AG10803 (cell line): ENCODE measurements at places on chromosomes 3 and 15.

GRCh38 chr3:139107424-139108252, 62.9 kb upstream of the PRR23C start:
- DNase-seq, result no peak

- DNase-seq, result no peak
Measured at GRCh38 chr3:187012609-187013051, 82.3 kb downstream of the ST6GAL1 start.

- DNase-seq, result no peak
Measured at GRCh38 chr15:42182961-42183360, 25.1 kb downstream of the VPS39 start.

- DNase-seq, result no peak
Measured at GRCh38 chr3:99713440-99713839, 75.0 kb downstream of the COL8A1 start.

- no peak for DNase-seq
Measured at GRCh38 chr3:66479532-66479947, 21.3 kb downstream of the LRIG1 start.

- DNase-seq, result no peak
Measured at GRCh38 chr3:41024031-41024836, 175.1 kb upstream of the CTNNB1 start.

GRCh38 chr3:44342176-44342790, 3.7 kb downstream of the TCAIM start:
- DNase-seq, result peak; percentile 84

GRCh38 chr3:111594205-111594604, 941 bp downstream of the ZBED2 start:
- DNase-seq, result peak; percentile 76

DNA sequence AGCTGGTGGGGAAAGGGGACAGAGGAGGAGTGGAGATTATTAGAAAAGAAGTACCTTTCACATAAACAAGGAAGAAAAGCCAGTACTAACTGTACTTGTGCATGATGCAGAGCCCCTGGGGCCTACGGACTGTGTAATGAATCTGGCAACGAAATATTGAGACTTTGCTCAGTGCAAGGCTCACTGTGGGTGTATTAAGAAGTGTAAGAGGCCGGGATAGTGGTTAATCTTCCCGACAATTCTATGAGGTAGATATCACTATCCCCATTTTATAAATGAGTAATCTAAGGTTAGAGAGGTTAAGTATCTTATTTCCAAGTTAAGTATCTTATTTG, 89.5 kb downstream of the WDR76 start:
- DNase-seq, result no peak

GRCh38 chr15:35383506-35383905, 162.5 kb downstream of the DPH6 start:
- DNase-seq, result no peak

- DNase-seq, result no peak
Measured at GRCh38 chr3:130377960-130378676, 32.6 kb downstream of the COL6A5 start.

DNA sequence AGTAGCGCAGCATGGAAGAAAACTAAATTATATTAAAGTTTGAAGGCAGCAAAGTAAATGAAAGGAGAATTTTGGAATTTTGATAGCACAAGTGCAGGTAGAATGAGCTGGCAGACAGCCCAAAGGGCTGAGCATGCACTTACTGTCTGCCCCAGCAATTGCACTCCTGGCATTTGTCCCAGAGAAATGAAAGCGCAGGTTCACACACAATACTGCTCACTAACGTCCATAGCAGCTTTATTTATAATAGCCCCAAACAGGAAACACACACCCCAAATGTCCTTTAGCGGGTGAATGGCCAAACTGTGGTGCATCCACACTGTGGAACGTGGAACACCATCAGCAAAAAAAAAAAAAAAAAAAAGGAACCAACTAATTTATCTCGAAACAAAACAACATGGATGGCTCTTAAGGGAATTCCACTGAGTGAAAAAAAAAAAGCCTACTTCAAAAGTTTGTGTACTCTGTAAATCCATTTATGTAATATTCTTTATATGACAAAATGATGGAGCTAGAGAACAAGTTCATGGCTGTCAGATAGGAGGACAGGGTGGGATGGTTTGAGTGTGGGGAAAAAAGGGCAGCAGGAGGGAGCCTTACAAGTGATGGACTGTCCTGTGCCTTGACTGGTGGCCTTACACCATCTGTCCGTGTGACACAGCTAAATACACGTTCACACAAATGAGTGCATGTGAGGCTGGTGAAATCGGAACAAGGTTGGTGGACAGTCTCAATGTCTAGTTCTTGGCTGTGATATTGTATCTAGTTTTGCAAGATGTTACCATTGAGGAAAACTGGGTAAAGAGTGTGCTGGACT, 6.0 kb upstream of the TM2D3 start:
- no peak for DNase-seq

GRCh38 chr15:98720031-98720430, 71.7 kb downstream of the IGF1R start:
- no peak for DNase-seq

DNA sequence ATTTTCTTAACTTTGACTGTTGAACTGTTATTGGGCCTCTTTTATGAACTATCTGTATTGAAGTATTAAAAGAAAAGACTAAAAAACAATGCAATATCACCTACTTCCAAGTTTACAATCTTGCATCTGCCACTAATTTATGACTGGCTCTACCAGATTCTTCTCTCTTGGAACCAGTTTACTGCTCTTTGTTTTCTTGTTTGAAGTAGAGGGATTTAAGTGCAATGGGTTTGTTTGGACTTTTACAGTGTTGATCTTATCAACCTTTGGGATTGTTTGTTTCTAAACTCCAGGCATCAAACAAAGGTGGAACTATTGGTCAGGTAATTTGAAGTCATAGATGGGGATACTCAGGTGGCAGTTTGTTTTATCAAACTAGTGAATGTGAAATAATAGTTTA, 43.0 kb upstream of the MEIS2 start:
- DNase-seq, result no peak

DNA sequence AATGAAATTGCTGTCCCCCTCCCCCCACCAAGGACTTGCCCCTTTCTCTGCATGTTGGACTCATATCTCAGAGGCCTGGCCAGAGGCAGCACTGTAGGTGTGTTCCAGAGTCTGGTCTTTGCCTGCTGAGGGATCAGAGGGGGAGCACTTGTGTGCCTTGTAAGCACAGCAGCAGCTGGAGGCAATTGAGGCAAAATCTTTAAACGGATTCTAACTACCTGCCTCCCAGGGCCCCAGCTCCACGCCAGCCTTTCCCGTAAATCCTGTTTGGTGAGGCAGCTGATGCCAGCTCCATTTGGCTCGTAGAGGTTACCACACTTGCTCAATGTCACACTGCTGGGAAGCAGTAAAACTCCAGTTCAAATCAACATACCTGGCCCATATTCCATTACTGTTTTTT, 2.3 kb upstream of the IDH2 start:
- no peak for DNase-seq

- DNase-seq, result no peak
Measured at GRCh38 chr3:85161544-85161943, 202.8 kb downstream of the CADM2 start.

- DNase-seq, result peak; percentile 91
Measured at GRCh38 chr3:158711886-158712285, 20.4 kb downstream of the RARRES1 start.

GRCh38 chr3:11582191-11582968, 61.3 kb downstream of the VGLL4 start:
- peak; percentile 92 for DNase-seq

DNA sequence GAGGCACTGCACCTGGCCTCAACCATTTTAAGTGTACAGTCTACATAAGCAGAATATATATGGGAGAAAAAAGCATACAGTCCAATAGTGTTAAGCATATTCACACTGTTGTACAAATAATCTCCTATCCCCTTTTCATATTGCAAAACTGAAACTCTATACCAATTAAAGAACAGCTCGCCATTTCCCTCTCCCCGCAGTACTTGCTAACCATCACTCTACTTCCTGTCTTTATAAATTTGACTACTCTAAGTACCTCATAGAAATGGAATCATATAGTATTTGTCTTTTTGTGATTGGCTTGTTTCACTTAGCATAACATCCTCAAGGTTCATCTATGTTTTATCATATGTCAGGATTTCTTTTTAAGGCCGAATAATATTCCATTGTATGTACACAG, 21.6 kb upstream of the TASOR start:
- no peak for DNase-seq

- peak; percentile 13 for DNase-seq
Measured at GRCh38 chr3:32934150-32934742, 17.2 kb upstream of the CCR4 start.

DNA sequence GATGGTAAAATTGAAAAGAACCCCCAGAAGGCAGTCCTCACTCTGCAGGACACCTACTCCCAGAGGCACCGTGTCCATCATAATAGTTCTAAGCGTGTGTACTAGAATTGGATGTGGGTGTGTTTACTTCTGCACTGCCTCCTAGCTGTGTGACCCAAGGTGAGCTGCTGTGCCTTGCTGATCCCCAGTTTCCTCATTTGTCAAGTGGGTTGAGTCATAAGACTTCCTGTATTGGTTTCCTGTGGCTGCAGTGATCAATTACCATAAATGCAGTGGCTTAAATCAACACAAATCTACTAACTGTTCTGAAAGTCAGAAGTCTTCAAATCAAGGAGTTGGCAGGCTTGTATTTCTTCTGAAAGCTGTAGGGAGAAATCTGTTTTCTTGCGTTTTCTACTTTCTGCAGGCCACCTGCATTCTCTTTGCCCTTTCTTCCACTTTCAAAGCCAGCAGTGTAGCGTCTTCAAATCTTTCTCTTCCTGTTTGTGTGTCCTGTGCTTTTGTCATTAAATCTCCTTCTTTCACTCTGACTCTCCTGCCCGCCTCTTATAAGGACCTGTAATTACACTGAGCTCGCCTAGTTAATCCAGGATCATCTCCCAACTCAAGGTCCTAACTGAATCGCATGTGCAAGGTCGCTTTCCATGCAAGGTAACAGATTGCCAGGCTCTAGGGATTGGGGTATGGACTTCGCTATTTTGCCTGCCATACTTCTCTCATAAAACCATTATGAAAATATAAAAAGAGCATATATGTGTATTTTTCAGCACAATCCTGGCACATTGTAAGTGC, 59.0 kb downstream of the RORA start:
- no peak for DNase-seq

DNA sequence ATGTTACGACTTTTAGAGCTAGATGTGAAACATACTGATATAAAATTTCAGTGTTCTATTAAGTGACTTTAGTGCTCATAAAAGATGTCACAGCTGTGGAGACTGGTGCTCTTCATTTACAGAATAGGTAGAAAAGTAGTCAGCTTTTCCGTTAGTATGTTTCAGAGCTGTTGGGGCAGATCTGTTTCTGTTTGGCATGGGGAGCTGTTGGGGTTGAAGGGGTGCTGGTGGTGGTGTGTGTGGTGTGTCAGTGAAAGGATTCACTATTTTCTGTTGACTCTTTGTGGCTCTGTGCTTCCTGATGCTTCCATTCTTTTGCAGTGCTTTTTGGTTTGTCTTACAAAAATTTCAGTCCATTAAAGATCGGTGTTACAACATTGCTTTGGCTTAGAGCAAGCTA, 3.2 kb downstream of the UBE2E2 start:
- no peak for DNase-seq

- DNase-seq, result peak; percentile 63
Measured at GRCh38 chr15:63086947-63087346, 34.7 kb upstream of the LACTB start.

DNA sequence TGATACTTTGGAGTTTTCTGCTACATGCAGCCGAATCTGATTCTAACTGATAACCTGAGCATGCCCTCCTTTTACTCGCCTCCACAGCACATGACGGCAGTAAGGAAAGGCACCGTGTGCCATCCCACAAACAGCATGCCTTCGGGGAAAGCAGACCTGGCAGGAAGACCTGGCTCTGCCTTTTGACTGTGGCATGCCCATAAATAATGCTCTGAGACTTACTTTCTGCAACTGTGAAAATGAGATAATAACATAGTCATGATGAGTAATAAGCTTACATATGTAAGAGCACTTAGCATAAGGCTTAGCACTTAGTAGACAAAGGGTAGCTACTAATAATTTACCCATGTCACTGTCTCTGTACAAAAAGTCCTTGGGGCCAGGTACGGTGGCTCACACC, 32.9 kb downstream of the MTHFS start:
- peak; percentile 8 for DNase-seq

DNA sequence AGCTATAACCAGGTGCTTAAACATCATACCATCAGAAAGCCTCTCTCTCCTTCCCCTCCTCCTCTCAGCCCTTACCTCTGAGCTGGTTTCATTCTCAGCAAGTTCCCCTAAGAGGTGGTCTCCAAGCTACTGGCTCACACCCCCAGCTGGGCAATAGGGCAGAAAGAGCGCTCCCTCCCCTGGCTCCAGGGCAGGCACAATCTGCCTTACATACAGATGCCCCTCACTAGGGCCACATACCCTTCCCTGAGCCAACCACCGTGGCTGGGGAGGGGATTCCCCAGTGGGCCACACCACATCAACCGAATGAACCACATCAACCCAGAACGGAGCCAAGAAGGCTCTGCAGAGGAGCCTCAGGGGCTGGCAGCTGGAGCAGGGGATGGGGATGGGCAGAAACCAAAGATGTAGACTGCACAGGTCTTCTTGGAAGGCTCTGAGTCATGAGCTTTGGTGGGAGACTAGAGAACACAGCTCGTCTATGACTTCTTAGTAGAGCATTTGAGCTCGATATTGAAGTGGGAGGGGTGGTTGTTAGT, 4.6 kb upstream of the FBLN2 start:
- DNase-seq, result peak; percentile 92

DNA sequence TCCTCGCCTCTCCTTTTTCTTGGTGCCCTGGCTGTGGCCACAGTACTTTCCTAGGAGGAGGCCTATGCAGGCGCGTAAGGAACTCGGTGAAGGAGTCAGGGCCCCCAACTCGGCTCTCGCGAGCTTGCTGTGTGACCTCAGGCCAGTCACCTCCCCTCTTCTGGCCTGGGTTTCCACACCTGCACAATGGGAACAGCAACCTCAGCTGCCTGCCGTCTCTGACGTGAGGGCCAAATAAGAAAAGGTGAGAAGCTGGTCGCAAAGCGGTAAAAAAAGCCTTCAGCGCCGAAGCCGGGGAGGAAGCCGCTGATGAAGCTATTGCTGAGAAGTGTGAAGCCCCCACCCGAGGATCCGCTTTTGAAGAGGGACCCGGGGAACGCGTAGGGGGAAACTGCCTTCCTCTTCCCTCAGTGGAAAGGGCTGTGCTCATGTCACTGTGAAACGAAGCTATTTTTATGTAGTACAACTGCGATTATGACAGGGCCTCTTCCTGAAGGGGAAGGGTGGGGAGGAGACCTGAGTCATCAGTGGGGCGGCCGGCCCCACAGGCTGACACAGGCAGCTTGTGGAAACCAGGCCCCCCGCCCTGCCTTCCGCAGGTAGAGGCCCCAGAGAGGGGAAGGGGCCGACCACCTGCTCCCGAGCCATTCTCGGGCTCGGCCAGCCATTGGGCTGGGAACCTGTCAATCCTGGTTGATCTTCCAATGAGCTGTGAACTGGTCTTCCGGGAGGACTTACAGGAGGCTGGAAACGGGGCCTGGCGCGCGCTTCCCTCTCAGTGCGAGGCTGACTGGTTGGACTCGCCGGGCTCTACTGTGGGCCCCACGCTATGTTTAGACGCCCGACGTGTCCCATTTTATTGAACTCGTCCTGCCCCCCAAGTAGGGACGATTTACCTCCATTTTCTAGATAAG, 18.0 kb upstream of the ANKDD1A start:
- peak; percentile 95 for DNase-seq
